ENCODE measurements at places on chromosomes 1 and 21.

- no peak for DNase-seq
Observed at GRCh38 chr1:198677027-198677426, 38.2 kb downstream of the PTPRC start.

GRCh38 chr1:26112407-26112775, 767 bp downstream of the PDIK1L start:
- peak; percentile 42 for DNase-seq

GRCh38 chr1:32199043-32199716, 1.2 kb upstream of the CCDC28B start:
- DNase-seq, result no peak

GRCh38 chr1:193338194-193338593, 151.8 kb upstream of the B3GALT2 start:
- peak; percentile 7 for DNase-seq

- DNase-seq, result no peak
Observed at GRCh38 chr1:10744654-10745238, 51.7 kb downstream of the CASZ1 start.

GRCh38 chr1:172399756-172400721, 20.4 kb upstream of the C1orf105 start:
- no peak for DNase-seq

Data from COR-L47 (cell line).